Thyroid gland (tissue), 4 donors: ENCODE measurements at places on chromosomes 3 and 15.
A peak's percentile ranks its signal among the peaks of the same experiment; 100 is the strongest.

- DNase-seq = no peak
These were observed 579.8 kb upstream of the SUCLG2 start for GRCh38 chr3:68234076-68234780.

GRCh38 chr3:45497963-45498362 is 96.6 kb upstream of the LIMD1 start:
- DNase-seq = no peak

- DNase-seq = no peak
These were observed 141.2 kb downstream of the B3GALNT1 start for GRCh38 chr3:160963949-160964348.

DNA sequence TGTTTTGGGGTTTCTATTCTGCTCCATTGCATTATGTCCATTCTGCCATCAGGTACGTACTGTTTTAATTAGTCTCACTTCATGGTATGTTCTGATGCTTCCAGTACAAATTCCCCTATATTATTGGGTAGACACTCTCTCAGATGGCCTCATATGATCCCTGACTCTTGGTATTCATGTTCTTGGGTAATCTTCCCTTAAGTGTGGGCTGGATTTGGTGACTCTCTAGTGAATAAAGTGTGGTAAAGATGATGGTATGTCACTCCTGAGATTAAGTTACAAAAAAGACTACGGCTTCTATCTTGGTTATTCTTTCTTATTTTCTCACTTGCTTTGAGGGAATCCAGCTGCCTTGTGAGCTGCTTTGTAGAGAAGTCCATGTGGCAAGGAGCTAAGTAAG is 89.6 kb upstream of the TBC1D5 start:
- DNase-seq = no peak

- DNase-seq = no peak
These were observed 48.2 kb upstream of the KBTBD8 start for GRCh38 chr3:66949898-66950297.

- DNase-seq = no peak
These were observed 218.6 kb downstream of the THSD4 start for GRCh38 chr15:71333839-71334238.

DNA sequence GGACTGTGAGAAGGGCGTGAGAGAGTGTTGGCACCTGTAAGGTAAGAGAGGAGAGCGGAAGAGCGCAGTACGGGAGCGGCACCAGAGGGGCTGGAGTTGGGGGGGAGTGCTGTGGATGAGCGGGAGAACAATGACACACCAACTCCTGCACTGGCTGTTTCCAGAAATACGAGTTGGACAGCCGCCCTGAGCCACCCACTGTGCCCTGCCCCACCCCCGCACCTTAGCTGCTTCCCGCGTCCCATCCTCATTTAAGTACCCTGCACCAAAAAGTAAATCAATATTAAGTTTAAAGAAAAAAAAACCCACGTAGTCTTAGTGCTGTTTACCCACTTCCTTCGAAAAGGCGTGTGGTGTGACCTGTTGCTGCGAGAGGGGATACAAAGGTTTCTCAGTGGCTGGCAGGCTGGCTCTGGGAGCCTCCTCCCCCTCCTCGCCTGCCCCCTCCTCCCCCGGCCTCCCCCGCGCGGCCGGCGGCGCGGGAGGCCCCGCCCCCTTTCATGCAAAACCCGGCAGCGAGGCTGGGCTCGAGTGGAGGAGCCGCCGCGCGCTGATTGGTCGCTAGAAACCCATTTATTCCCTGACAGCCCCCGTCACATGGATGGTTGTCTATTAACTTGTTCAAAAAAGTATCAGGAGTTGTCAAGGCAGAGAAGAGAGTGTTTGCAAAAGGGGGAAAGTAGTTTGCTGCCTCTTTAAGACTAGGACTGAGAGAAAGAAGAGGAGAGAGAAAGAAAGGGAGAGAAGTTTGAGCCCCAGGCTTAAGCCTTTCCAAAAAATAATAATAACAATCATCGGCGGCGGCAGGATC is at the start of gene SOX2:
TSS of gene SOX2 (plus strand) at position 601 of the 811 bp plus-strand sequence. CDS start 436 bp downstream, outside the sequence.
- DNase-seq = peak; percentile 24

GRCh38 chr3:127034990-127035652 is 52.2 kb downstream of the PLXNA1 start:
- DNase-seq = no peak

- DNase-seq = no peak
These were observed 87.8 kb downstream of the RYR3 start for GRCh38 chr15:33398555-33398954.

GRCh38 chr3:65896321-65896720 is 142.4 kb downstream of the MAGI1 start:
- DNase-seq = no peak

DNA sequence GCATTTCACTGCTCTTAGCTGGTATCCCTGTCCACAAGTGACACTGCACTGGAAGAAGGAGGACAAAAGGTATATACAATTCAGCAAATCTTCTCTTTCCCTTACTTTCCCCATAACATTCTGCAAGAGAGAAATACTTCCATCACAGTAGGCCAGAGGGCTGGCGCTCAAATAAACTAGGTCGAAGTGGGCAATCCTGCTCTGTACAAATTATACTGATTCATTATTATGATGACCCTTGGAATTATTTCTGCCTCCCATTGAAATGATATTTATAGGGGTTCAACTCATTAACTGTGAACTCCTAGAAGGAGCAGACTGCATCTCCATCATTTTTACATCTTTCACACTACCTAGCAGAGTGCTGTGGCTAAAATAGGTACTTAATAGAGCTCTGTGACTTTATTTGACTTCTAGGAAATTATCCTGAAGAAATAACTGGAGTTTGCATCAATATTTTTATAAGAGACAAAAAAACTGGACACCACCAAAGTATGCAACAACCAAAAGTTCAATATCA is 80.7 kb downstream of the ADAMTS9 start:
- no peak for DNase-seq

GRCh38 chr15:51735228-51736010 is 2.0 kb downstream of the LYSMD2 start:
- DNase-seq = no peak

DNA sequence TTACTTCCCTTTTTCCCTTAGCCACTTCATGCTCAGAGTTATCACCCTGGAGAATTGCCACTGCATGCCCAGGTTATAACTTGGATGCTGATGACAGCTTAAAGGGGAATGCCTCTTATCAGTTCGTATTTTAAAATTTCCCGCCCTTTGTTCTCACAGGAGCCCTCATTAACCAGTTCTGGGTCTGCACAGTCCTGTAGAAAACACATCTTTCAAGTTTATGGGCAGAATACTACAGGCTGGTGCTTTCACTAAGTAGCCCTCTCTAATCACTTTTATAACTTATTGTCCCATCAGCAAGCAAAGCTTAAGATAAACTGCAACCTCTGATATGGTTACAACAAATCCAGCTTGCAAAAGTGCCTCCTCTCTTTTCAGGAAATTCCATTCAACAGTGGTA is 587.3 kb upstream of the UBE2E2 start:
- no peak for DNase-seq

DNA sequence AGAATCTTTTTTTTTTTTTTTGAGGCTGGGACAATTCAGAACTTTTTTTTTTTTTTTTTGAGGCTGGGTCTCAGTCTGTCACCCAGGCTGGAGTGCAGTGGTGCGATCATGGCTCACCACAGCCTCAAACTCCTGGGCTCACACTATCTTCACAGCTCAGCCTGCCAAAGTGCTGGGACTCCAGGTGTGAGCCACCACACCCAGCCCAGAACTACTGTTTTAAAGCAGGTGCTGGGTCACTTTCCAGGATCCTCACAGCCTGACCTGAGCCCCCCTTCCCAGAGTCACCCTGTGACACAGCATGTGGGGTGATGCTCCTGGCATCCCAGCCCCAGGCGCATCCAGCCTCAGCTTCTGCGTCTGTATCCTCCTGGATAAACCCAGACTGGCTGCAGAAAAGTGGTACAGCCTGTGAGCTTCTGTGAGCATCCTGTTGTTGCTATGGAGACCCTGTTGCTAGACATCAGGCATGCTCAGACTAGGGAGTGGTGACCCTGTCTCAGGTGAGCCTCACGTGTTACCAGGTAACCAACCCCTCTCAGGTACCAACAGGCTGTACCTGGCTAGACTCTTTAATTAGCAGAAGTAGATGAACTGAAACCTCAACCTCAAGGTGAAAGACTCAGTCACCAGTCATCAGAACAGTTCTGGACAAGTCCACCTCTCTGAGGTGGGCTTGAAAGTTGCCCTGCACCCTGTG is 15.0 kb downstream of the KLF13 start:
- DNase-seq = no peak

- DNase-seq = no peak
These were observed 119.1 kb upstream of the TMC3 start for GRCh38 chr15:81492969-81493645.

- no peak for DNase-seq
These were observed 53.0 kb downstream of the SLC6A1 start for GRCh38 chr3:11045536-11045935.

DNA sequence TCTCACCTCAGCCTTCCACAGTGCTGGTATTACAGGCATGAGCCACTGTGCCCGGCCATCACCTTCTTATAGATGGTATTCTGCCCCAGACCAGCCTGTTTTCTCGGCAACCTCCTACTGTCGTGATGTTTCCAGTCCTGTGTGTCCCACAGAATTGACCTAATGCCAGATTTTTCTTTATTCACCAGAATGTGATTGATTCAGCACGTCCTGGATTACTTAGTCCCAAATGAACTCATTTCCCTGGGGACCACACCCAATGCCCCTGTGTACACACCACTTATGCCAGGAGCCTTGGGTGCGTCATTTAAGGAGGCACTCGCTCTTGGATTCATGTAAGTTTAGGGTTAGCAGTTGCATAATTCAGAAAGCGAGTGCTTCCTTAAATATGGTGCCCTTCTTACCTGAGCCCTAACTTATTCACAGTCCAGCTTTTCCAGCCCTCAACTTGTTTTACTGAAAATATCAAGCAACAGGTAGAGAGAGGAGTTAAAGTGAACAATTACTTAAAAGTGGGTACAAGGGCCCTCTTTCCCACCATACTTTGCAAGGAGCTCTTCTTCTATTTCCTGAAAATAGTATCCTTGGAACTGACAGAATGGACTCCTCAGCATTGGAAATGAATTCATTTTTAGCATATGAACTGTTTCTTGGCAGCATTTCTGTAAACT is 64.6 kb upstream of the UBE2E1 start:
- peak; percentile 13 for DNase-seq

GRCh38 chr3:171088964-171089754 is 62.6 kb upstream of the SLC2A2 start:
- no peak for DNase-seq

DNA sequence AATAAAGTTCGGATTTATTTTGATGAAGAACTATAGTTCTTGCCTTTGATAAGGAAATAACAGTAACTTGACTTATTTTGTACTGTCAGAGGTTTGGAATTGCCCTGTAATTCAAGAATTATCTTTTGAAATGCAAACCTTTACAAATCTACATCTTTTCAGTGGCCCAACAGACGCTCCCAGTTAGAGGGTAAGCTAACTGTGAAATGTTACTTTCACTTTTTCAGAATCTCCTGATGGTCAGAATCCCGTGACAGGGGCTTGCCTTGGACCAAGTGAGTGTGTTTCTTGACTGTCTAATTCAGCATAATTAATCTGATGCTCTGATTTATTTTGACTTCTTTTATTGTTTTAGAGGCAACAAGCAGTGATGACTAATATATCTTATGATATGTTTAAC is 262.5 kb downstream of the PLOD2 start:
- DNase-seq = no peak

DNA sequence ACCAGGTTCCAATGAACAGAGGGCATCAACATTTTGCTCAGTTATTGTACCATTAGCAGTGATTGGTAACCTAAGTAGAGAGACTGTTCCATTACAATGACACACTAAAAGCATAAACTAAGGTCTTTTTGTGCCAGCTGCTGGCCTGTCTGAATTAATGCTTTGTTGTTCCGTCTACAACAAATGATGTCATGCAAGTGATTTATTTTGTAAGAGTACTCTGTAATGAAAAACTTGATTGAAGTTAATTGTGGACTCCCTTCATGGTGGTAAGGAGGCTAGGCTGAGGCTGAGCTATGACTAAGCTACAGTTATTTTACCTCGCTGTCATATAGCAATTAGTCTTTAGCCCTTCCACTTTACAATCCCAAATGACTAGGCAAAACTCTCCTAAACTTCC is 23.2 kb downstream of the RCN2 start:
- DNase-seq = no peak

- no peak for DNase-seq
These were observed 44.1 kb downstream of the SLC41A3 start for GRCh38 chr3:126039870-126040269.

- no peak for DNase-seq
These were observed 33.9 kb upstream of the GRAMD1C start for GRCh38 chr3:113804661-113805060.

DNA sequence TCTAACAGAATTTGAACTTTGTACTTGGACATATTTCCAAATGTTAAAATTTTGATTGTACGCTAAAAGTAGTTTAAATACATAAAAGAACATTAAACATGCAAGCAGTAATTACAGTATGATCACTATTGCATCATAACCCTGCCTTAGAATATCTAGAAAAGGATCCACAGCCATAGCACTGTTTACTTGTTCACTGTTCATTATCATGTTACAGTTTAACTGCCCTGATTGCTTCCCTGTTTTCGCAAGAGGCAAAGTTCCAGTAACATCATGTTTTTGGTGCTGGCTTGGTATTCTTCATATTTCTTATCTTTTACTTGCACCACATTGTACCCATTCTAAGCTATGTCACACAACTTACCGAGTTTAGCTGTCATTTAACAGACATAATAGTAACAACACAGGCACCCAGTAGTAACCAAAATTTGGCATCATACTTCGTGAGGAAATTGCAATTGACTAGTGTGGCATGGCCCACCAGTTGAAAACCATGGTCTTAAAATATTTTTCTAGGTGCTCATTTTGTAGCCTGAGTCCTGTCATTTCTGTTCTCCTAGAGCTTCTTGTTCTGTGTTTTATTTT is 13.3 kb upstream of the TMEM87A start:
- DNase-seq = no peak

DNA sequence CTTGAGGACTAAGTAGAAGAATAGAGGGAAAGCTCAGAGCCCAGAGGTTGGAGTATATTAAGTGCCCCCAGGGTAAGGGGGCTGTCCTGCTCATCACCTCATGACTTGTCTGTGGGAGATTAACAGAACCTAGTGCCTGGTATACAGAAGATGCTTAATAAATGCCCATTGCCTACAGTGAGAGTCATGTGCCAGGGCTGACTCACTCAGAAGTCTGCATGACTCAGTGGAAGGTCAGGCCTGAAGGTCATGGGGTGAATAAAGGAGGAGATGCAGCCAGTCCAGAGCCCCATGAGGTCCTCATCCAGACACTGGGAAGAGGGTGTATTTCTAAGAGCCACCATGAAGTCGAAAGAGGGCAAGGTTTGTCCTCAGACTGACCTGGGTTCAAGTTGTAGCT is 62.5 kb upstream of the TLE3 start:
- no peak for DNase-seq

- no peak for DNase-seq
These were observed 52.0 kb downstream of the DNAJC13 start for GRCh38 chr3:132469326-132469725.

- DNase-seq = no peak
These were observed 38.8 kb downstream of the CRTAP start for GRCh38 chr3:33152363-33153360.

- DNase-seq = no peak
These were observed 34.2 kb upstream of the MTMR14 start for GRCh38 chr3:9615003-9615628.

- no peak for DNase-seq
These were observed 14.5 kb upstream of the SLC41A3 start for GRCh38 chr3:126098391-126098858.

- no peak for DNase-seq
These were observed 34.9 kb downstream of the LRRC3B start for GRCh38 chr3:26657348-26657976.
